RPMI7951 (cell line): ENCODE measurements at places on chromosomes 5 and 9. TPM values are rescaled to one million over a fixed set of nuclear protein-coding genes. Genes with fewer than 3 reads are reported as not detected.

DNA sequence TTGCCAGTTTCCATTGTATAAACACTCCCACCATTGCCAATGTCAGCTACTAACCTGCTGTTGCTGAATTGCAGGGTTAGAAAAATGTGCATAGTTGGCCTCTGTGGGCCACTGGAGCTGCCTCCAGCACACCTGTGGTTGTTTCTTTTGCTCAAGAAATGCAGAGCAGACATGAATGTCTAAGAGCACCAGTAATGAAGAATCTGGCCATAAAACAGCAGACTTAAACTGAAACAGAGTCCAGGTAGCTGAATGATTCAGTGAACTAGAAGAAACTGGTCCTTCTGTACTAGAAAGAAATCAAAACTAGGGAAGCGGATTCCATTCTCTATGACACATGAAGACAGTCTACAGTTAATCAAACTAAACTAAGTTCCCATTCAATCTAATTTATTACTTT, 48.2 kb downstream of the NUDT12 start:
- DNase-seq = no peak

The TLX3 gene
- total RNA-seq = 0.96 and 1.9 TPM in 2 replicates

GRCh38 chr9:6147846-6148245, 67.8 kb upstream of the IL33 start:
- DNase-seq = no peak

The ADCY2 gene
- under 0.01 TPM in 1 of 2 replicates, not detected in the other for total RNA-seq

GRCh38 chr5:111389390-111390082, 122.8 kb downstream of the STARD4 start:
- peak; percentile 94 for DNase-seq

DNA sequence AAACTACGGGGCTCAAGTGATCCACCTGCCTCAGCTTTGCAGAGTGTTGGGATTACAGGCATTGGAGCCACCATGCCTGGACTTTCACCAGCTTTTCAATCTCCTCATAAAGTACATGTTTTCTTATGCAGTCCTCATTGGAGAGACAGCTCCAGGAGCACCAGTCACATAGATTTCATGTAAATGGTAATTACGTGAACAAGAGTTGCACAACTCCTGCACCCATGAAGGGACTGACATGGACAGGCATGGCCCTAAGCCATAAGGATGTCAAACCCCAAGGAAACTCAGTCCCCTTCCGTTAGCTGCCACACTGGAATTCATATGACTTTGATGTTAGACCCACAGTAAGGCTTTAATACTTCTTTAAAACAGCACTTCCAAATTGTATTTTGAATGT, 7.6 kb upstream of the ADGRV1 start:
- DNase-seq = no peak

DNA sequence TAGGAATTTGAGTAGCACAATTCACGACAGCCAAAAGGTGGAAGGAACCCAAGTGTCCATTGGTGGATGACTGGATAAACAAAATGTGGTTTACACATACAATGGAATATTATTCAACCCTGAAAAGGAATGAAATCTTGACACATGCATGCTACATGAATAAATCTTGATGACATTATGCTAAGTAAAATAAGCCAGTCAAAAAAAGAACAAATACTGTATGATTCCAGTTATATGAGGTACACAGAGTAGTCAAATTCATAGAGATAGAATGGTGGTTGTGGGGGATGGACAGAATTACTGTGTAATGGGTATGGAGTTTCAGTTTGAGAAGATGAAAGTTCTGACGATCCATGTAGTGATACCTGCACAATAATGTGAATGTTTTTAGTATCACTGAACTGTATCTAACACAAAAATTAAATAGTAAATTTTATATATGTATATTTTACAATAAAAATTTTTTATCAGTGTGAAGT, 117.7 kb upstream of the GNA14 start:
- DNase-seq = no peak

The PCDHGB7 gene
- 0.29 and 0.48 TPM in 2 replicates for total RNA-seq

The SMIM33 gene
- total RNA-seq = not detected in 2 replicates

- DNase-seq = peak; percentile 67
These were observed 103.0 kb upstream of the ERCC6L2 start for GRCh38 chr9:95772320-95773052.

- DNase-seq = no peak
These were observed 3.6 kb upstream of the SPATA24 start for GRCh38 chr5:139407517-139407916.

The ARID3C gene
- not detected in 2 replicates for total RNA-seq

The PCDHA9 gene
- total RNA-seq = not detected in 2 replicates

The HTR4 gene
- not detected in 2 replicates for total RNA-seq

The RELL2 gene
- total RNA-seq = 2.8 and 5.2 TPM in 2 replicates

- DNase-seq = no peak
These were observed 459.4 kb upstream of the GRIA1 start for GRCh38 chr5:153030755-153031725.

- peak; percentile 9 for DNase-seq
These were observed 27.7 kb upstream of the TMOD1 start for GRCh38 chr9:97473717-97474116.

GRCh38 chr5:96176022-96176421, 214.4 kb upstream of the ELL2 start:
- DNase-seq = peak; percentile 44

The PCDHGB1 gene
- total RNA-seq = 10.6 and 10.9 TPM in 2 replicates

- no peak for DNase-seq
These were observed 215.3 kb upstream of the EDIL3 start for GRCh38 chr5:84599964-84600363.

DNA sequence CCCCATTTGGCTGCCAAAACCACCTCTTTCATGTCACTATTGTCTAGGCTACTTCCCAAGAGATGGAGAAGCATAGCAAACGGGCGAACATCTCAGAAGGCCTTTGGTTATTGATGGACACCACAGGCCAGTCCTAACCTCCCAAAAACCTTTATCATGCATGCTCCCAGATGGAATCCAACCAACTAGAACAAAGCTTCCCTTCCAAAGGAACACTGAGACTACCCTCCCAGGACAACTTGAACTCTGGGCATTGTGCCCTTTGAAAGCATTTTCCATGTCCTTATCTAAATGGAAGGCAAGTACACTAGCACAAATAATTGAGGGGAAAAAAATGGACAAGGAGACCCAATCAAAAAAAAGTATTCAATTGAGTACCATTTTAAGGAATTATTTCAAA, 65.6 kb downstream of the SPOCK1 start:
- DNase-seq = no peak

DNA sequence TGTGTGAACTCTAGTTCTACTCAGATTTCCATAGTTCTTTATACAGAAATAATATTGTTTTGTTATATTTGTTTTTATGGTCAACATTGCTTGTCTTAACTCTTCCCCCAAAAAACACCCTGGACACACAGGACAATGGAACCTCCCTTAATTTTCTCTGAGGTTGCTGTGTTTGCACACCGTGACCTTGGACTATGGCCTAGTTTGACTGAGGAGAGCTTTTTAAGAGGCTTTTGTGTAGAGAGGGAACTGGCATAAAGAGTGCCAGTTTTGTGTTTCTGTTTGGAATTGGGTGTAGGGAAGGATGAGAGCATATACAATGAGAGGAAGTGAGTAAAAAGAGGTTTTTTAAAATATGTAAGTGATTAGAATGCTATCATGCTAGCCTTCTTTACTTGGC, 101.1 kb upstream of the MEF2C start:
- no peak for DNase-seq

The FUT7 gene
- total RNA-seq = not detected in 2 replicates

DNA sequence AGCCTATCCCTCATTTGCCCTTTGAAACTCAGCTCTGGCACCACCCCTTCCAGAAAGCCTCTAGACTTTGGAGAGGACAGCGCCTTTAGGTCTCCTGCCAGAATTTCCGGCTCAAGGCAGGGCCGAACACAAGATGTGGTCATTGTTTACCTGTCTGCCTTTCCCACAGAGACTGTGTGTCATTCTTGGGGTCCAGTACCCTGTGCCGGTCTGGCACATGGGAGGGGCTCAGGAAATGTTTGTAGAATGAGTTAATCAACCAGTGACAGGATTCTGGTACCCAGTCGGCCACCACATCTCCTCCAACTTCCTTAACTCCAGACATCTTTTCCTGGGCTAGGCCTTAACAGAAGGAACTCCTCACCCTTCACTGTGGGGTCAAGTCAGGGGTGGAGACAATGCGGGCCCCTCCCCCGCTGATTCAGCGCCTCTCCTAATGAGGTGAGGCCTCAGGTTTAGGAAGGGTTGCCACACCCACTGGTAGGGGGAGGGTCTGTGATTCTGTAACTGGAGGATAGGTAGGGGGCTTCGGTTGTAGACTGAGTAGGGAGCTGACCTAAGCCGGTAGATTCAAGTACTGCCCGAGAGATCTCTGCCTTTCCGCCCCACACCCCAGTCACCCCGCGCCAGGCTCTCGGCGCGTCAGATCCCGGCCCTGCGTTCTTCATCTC, 29.3 kb downstream of the PCDH1 start:
- DNase-seq = peak; percentile 43

The CDC20B gene
- total RNA-seq = not detected in 2 replicates

DNA sequence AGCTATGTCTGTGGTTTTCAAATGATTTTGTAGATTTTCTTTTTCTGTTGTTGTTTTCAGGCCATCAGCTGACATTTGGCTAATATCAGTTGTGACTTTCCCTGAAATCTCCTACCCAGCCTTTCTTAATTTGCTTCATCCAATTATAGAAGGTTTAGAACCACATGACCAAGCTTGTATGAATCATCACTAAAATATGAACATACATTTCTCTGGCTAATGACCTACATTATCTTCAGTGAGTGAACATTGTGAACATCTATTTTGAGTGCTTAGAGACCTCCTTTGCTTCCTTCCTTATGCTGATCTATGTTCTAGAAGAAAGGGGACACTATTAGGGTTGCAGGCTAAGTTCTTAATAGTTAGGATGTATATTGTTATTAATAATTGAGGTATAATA, 532.5 kb downstream of the RAB3C start:
- peak; percentile 41 for DNase-seq

DNA sequence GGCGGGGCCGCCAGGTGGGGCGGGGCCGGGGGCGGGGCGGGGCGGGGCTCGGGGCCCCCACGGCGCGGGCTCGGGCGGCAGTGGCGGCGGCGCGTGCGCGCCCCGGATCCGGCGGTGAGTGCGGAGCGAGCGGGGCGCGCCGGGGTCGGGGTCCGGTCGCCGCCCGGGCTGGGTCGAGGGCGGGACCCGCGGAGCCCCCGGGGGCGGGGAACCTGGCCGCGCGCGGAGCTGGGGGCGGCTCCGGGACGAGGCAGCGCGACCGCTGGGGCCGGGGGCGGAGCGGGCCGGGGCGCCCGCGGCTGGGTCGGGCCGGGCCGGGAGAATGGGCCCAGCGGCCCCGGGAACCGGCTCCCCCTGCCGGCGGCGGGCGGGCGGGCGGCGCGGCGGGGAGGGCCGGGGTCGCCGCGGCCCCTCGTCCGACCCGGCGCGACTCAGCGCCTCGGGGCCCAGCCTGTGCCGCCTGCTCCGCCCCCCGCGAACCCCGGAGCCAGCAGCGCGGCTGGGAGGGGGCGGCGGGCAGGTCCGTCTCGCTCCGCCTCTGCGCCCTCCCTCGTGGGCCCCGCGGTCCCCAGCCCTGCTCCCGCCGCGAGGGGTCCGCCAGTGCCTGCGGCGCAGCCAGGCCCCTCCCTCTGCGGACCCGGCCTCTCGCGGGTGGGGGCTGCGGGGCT, 3.1 kb downstream of the EGFL7 start:
- DNase-seq = no peak

DNA sequence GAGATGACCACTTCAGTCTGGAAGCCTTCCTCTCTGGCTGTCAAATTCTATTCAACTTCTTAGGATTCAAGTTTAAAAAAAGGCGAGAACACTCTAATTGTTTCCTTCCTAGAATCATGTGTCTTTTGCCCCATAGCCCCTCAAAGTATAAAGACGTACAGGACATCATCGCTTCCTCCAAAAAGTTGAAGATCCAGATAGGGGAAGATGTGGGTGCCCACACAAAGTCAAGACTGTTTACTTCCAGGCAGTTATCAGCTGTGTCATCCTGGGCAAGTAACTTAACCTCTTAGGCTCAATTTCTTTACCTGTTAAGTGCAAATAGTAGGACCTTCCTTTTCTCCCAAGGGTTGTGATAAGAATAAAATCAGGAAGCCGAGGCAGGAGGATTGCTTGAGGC, 40.1 kb downstream of the PPARGC1B start:
- DNase-seq = no peak

GRCh38 chr9:14279671-14280070, 34.3 kb downstream of the NFIB start:
- no peak for DNase-seq

GRCh38 chr5:10521466-10522223, 42.2 kb upstream of the ANKRD33B start:
- no peak for DNase-seq

DNA sequence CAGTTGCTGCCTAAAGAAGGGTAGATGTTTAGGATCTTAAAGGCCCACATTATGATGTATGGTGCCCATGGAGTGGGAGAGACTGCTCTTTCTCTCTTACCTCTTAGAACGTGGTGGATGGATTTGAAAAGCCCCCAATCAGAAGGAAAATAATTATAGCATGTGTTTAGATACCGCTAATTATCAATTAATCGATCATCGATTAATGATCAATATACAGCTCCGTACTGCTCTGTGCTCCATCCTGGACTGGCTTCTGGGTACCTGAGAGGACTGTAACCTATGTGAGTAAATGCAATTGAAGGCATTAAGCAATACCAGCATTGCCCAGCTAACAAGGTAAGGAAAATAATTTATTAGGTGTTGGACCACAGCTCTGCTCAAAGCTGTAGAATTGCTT, 149.1 kb downstream of the MAST4 start:
- DNase-seq = no peak

DNA sequence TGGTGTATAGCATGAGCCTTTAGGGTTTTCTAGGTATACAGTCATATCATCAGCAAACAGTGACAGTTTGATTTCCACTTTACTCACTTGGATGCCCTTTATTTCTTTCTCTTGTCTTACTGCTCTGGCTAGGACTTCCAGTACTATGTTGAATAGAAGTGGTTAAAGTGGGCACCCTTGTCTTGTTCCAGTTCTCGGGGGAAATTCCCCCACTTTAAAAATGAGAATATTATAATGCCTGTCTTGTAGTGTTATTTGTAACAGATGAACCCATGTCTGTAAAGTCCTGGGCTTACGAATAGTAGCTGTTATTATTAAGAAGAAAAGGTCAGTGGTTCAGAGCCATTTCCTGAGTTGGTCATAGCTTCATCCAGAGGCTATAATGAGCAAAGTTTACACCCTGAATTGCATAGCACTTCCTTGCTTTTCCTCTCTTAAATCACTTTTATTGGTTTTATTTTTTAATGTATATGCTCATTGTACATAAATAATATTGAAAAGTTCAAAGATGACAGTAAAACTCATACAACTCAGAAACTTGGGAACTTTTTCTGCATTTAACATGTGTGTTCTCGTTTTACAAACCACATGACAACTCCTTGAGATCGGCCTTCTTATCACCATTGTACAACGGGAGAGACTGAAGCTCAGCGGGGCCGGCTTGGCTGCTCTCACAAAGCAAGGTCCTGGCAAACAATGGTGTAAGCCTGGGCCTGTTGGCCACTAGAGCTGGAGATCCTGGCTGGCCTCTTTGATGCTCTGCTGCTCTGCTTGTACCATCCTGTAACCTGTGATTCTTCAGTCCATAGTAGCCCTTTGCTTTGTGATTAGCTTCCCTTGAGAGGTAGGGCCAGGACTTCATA, 85.2 kb downstream of the CYFIP2 start:
- DNase-seq = no peak
